ENCODE measurements at places on chromosomes 1 and 21.

DNA sequence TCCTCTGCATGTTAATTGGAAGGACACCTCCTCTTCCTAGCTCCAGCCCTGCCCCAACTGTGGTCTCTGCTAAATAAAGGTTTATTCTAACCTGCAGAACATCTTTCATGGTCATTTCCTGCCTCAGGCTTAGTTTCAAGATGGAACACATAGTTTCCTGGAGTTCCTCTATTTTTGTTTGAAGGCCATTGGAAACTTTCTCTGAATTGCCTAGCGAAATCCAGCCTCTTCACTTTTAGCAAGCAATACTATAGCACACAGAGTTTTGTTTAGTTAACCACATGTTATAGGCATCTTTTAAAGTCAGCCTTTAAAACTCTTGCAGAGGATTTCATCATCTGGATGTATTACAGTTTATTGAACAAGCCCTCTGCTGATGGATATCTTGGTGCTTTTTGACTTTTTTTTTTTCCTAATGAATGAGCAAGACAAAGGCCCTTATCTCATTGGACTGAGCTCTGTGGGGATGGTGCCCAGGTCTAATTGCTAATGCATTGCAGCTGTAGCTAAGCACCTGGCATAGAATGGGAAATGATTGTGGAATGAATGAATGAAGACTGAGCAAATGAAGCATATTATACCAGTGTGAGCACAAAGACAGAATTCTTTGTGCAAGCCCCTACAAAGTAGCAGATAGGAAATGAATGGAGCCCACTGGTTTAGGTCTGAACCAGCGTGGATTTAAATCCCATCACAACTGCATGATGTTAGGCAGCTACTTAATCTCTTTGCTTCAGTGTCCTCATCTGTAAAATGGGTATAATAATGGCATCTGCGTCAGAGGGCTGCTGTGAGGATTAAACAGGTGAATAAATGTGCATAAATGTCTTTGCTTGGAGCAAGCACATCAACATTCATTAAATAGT, 641 bp upstream of the CFAP107 start:
- DNase-seq, result no peak

DNA sequence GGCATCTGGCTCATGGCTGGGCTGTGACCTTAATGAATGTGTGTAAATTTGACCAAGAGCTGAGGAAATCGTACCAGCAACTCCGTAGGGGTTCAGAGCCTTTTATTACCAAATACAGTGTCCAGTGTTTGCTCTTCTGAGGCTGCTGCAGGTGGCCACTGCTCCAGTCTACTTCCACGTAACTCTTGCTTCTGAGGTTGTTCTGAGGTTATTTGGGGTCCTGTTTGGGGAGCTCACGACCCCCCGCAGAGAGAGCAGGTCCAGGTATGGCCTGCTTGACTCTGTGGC, 33.6 kb downstream of the MAN1C1 start:
- no peak for DNase-seq

DNA sequence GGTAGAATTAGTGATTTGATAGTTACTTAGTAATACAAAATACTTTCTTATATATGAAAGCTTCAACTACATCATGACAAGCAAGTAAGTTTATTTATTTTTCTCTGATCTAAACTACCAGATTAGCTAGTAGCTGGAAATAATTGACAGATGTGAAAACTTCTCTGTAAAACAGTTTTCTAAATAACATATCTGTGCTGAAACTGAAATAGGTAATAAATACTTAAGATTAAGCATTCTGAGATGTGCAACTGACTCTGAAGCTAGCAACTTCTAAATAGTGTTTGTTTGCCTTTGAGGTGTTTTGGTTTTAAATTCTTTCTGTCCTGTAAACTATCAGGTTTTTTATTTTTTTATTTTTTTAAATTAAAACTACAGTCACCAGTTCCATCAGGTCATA, 18.5 kb upstream of the LHX8 start:
- DNase-seq, result no peak

DNA sequence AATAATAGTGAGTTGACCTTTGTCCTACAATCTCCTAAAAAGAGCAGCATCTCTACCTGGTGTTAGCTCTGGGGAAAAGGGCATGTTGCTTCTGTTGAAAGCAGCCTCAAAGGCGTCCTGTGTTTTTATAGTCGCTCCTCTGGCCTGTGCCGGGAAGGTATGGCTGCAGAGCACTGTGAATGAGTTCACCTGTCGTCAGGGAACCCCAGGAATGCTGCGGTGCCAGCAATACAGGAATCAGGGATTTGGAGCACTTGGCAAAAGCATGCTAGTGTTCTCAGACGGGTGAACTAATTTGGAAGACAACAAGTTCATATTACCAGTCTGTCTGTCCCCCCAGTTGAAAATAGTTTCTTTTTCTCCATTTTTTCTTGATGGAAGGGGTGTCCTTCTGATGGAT, 60.3 kb upstream of the PGD start:
- DNase-seq, result no peak

GRCh38 chr1:56278061-56278460, 301.3 kb downstream of the PLPP3 start:
- DNase-seq, result no peak

GRCh38 chr1:20448671-20449071, 37.3 kb downstream of the CAMK2N1 start:
- no peak for DNase-seq
